Naive thymus-derived CD8-positive, alpha-beta T cell (primary cell): ENCODE measurements at places on chromosomes 12 and 14. TPM values are rescaled to one million over a fixed set of nuclear protein-coding genes. Genes with fewer than 3 reads are reported as not detected.

DNA sequence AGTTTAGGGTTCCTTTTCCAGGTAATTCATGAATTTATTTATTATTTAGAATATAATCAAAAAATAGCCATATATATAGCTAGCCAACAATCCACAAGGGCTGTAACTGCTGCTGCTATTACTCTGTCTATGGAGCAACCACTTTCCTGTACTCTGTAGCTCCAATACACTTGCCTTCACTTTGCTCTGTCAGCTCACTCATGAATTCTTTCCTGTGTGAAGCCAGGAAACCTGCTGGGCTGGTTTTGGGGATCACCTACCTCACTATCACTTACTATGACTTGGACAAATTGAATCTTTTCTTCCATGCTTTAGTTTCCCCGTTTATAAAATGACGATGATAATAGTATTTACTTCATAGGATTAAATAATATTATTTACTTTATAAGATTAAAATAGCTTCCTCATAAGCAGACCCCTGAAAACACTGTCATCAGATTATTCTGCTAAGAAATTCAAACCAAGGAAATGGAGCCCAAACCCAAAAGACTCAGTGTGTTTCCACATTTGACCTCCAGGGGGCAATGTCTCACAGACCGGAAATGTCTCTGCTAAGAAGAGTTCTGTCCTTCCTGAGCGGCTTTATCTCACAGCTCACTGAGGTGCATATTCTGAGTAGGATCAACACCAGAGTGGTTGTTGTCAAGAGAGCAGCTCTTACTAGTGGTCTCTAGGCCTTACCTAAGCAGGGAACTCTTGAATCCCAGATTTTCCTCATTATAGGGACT is 457.1 kb downstream of the DAD1 start:
- DNase-seq: no peak

GRCh38 chr12:75308279-75308678 is 21.8 kb downstream of the CAPS2 start:
- no peak for DNase-seq

- no peak for DNase-seq
Observed at GRCh38 chr12:28017126-28017872, 44.8 kb upstream of the PTHLH start.

DNA sequence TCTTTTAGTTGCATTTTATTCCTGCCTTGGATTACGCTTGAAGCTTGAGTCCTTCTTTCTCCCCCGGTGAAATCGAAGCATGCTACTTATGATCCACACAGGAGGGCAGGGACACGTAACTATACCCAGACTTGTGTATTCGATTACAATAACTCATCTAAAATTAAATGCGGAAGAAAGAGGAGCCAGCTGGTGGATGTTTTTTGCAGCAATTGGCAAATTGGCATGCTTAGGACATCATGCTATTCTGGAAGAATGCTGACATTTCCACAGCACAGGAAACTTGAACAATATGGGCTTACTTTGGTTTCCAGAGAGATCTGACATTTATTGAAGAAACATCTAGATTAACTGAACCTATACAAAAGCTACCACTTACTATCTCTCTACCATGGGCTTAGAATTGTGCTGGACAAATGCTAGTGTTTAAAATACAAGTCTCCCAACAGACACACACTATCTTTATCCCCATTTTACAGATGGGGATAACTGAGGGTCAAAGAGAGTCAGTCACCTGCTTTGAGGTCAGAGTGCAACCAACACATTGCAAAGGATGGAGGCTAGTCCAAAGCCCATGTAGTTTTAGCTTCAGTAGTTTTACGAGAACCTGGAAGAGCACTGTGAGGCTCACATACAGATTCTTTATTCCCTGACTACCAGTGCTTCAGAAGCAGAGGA is 36.3 kb downstream of the LGMN start:
- DNase-seq: no peak

- DNase-seq: no peak
Observed at GRCh38 chr14:105411017-105411941, 8.3 kb upstream of the MTA1 start.

Gene DDN
- polyA plus RNA-seq: not detected

GRCh38 chr12:125467363-125467762 is 402.1 kb downstream of the AACS start:
- no peak for DNase-seq

DNA sequence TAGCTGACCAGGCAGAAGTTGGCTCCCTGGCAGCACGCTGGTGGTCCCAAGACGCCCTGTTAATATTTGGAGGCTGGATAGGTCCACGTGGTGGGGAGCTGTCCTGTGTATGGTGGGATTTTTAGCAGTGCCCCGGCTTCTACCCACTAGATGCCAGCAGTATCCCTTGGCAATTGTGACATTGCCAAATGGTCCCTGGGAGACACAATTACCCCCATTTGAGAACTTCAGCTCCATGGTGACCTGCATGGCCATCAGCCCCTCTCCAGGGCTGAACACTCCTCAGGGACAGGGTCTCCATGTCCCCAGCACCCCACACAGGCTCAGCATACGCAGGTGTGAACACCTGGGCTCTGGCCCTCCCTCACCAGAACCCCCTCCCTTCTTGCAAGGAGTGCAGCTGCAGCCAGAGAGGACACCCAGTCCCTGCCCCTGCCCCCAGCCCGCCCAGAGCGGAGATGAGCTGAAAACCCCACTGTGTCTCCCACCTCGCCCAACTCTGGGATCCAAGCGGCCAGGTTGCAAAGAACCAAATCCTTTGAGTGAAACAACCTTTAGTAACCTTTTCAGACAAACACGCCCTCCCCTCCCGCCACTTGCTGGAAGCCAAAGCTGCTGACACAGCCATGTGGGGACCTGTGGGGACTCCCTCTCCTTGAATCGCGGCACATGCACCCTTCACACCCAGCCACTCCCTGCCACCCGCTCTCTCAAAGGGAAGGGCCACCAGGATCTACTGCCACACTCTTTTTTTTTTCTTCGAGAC is 120.4 kb downstream of the CALM1 start:
- DNase-seq: no peak

- DNase-seq: no peak
Observed at GRCh38 chr14:90774316-90774715, 41.9 kb downstream of the TTC7B start.

DNA sequence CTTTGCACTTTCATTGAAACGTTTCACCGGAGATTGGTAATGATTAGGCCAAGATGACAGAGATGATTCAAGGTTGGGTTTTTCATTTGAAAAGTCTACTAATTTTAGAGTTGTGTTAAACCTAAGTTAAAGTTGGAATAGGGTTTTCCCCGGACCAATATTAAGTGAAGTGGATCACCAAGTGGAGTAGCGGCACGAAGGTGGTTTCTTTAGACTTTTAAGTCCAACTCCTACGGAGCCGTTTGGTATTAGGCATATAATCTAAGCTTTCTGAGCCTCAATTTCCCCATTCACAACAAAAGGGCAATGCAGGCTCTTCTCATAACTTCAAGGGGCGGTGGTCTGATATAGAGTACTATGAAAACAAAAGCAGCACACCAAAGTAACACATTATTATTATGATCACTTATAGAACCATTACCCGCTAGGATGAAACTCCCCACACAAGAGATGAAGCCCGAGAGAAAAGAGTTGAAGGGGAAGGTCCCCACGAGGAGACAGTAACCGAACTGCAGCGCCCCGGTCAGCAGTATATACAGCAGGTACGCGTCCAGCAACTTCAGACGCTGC is 413 bp downstream of the DAD1 start:
- DNase-seq: no peak

DNA sequence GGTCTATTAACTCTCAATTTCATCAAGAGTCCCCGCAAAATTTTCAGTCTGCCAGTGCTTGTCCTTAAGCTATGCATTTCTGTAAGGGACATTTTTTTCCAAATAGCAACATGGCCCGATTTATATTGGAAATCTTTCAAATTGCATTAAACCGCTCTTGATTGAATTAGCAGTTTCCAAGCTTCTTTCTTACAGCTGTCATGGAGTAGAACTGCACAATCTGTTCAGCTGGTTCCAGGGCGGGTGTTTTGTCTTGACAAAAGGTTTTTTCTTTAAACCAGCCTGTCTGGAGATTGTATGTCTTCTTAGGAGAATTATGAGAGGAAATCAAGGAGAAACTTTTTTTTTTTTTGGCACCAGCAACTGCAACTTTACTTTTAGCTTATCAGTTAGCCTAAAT is 185.8 kb downstream of the ALG10B start:
- DNase-seq: no peak

- DNase-seq: no peak
Observed at GRCh38 chr12:86724716-86725115, 468.5 kb upstream of the MGAT4C start.

Gene ANO2
- not detected for polyA plus RNA-seq

- no peak for DNase-seq
Observed at GRCh38 chr12:68873316-68873715, 59.7 kb downstream of the CPM start.

Gene DCN
- not detected for polyA plus RNA-seq

DNA sequence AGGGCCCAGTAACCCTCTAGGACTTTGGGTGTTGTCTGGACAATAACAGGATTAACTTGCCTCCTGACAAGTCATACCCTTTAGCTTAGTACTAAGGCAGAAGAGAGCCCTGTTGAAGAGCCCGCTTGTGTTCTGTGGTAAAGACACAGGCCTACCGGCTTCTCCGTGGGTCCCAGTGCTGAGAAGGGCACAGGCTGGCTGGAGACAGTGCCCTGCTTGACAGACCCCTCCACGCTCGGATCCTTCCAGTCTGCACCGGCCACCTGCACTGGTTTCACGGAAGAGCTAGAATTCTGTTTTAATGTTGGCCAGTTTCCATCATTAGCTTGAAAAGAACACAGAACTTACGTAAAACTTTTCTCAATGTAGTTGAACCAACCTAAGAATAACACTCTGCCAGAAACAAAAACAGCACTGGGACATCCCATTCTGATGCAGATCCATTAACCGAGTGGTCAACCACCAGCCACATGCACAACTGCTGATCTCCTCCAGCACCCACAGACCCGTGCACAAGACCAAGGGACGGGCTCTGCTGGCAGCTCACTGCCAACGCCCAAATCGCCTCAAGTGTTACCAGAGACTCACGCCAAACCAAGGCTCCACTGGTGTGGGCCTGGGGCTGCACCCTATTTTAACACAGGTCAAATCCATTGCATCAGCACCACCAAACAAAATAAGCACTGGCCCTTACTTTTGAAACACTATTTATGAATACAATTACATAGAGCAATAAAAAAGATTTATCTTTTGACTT is 27.1 kb downstream of the ZFYVE21 start:
- no peak for DNase-seq
